Kidney (tissue), 22 donors: ENCODE measurements at places on chromosomes 16 and 17.

DNA sequence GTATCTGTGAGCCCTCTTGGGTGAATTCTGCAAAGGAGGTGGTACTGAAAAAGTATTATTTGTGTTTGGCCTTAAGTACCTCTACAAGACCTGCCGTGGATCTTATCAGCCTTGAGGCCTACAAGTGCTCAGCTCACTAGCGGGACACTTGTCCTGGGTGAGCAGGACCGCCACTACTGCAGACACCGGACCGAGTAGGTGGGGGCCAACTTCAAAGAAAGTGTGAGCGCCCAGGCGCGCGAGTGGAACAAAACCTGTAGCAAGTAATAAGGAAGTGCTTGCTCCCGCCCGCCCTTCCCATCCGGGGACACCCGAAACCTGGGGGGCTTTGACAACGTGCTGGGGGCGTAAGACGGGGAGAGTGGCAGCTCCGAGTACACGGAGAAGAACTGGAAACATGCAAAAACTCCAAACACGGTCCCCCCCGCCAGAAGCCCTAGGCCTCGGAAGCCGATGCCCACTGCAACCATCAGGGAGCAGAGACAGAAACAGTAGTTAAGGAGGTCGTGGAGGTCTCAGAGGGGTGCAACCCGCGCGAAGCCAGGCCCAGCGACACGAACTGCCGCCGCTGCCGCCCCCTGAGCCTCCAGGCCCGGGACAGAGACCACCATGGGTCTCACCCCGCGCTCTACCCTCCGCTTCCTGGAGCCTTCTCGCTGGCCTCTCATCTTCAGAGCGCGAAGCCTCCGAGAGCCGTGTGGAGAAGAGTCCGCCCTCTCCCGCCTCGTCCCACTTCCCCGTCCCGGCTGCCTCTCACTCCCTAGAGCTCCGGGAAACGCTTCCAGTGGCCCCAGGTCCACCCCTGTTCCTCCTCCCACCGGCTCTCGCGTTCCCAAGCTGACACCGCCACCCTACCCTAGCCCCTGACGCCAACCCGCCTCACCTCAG lies 537 bp downstream of the CNOT1 start:
- DNase-seq: peak; percentile 58

GRCh38 chr17:21397341-21398190 lies 21.4 kb downstream of the KCNJ12 start:
- no peak for DNase-seq

- DNase-seq: peak; percentile 95
Observed at GRCh38 chr17:78923660-78924453, 1.3 kb downstream of the TIMP2 start.

DNA sequence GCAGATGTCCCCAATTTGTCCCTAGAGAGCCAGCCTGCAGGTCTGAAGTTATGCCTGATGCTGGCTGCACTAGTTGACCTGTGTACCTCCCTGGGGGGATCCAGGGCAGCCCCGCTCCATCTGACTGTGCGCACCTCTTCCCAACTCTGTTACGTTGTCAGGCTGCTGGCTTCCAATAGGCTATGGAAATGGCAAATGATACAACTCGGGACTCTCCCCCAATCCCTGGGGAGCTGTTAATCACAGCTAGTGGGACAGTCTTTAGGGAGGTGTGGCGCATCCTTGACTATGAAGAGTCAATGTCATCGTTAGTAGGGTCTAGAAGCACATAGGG lies 30.1 kb downstream of the GPRC5B start:
- DNase-seq: no peak

- peak; percentile 51 for DNase-seq
Observed at GRCh38 chr16:29809850-29810698, 1.9 kb upstream of the PRRT2 start.

- DNase-seq: no peak
Observed at GRCh38 chr16:67760956-67761230, 41.8 kb upstream of the GFOD2 start.

DNA sequence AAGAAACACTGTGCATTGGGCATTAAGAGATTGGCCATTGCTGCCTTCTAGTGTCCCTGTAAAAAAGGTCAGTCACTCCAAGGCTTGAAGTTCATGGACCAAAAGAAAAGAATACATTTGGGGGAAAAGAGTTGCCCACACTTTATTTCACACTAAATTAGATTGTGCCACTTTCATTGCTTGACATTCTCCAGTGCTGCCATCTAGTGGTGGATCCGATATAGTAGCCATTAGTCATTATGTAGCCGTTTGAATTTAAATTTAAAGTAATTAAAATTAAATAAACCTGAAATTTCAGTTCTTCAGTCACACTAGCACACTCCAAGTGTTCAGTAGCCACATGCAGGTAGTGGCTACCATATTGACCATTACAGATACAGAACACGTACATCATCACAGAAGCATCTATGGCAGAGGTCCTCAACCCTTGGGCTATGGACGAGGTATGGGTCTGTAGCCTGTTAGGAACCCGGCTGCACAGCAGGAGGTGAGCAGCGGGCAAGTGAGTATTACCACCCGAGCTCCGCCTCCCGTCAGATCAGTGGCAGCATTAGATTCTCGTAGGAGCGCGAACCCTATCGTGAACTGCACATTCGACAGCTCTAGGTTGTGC lies 21.9 kb upstream of the CDH5 start:
- DNase-seq: no peak

DNA sequence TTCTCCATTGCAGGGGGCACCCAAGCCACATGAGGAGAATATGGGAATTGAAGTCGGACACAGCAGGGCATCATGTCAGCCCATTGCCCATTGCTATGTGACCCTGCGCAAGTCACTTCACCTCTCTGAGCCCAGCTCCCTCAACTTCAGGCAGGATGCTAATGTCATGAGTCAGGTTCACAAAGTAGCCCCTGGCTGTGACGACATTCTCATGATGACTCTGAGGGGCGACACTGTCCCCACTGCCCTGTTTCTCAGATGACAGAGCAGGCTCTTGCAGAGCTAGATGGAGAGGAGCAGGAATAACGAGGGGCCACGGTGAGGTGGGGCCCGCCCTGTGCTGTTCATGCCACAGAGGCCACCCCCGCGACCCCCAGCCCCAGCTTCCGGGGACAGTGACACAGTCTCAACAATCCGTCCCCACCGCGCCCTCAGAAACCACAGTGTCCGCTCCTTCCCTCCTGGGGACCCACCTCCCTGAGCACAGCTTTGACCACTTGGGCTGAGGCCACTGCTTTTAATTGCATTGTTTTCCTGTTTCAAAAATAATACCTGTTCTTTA lies 13.2 kb upstream of the ZNF469 start:
- no peak for DNase-seq

- no peak for DNase-seq
Observed at GRCh38 chr17:58229384-58229783, 9.0 kb upstream of the LPO start.

DNA sequence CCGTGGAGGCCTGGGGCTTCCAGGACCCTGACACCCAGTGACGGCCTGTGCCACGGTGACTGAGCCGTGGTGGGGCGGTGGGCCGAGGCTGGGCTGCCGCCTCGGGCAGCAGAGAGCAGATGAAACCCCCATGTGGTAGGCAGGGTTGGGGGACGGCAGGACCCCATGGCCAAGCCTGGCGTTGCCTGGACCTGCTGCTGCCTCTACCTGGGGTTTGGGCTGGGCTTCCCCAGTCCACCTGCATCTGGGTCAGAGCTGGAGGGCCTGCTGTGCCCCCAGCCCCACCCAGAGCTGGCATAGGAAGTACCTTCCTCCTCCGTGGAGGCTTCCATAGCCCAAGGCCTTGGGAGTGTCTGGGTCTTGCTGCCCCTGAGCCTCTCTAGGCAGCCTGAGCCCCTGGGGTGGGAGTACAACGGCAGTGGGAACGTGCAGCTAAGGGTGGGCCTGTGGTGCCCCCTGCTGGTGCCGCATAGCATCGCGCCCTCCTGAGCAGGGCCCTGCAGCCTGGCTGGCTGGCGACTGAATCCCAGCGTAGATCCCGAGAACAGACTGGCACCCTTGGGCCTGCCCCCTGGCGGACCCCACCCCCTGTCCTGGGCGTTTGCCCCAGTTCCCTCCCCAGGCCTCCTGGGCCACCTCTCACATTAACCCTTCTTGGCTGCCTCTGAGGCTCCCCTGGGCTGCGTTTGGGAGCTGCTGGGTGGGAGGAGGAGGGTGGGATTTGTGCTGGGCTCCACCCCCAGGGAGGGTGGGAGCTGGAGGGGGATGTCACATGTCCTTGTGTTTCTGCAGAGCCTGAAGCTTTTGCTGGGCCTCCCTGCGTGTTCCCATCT lies 12.6 kb upstream of the ATP6V0C start:
- peak; percentile 96 for DNase-seq

DNA sequence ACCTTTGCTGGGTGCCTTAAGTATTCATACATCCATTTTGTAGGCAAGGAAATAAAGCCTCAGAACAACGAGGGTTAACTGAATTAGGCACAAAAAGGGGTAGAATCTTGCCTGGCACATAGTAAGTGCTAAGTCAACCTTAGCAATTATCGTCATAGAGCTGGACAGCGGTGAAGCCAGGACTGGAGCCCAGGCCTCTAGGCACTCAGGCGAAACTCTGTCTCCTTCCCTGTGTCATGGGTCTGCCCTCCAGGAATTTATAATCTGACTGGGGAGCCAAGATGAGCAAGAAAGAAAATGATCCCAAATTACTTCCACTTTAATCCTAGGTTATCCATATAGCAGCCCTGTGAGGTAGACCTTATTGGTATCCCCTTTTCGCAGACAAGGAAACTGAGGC lies 61.4 kb downstream of the KATNIP start:
- peak; percentile 32 for DNase-seq

DNA sequence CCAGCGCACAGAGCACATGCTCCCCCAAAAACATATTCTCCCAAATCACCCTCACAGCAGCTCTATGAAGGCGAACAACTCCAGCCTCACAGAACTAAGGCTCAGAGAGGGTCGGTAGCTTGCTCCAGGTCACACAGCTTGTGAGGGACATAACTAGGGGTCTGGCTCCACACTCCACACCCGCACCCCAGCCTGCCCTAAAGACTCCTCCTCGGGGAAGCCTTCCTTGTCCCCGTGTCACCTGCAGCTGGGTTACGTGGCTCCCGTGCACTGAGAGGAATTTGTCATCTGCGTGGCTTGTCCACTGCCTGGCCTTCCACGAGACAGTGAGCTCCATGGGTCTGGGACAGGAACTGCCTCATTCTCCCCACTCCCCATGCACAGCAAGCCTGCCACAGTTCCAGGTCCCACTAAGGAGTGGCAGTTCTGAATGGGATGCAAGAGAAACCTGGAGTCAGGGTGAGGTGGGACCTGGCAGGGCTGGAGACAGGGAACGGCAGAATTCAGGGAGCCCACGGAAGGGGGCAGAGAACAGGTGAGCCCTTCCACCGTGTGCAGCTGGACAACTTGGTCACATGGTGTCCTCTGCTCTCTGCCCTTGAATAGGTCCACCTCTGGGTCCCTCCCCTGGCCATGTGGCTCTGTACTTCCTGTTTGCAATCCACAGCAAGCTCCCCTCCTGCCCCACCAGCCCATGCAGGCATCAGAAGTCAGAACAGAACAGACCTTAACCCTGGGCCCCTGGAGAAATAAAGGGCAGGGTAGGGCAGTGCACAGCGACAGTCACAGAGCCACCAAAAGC lies 27.4 kb downstream of the TNFRSF13B start:
- DNase-seq: no peak

- no peak for DNase-seq
Observed at GRCh38 chr16:17229131-17229530, 241.6 kb downstream of the XYLT1 start.

GRCh38 chr16:67749436-67750078 lies 30.4 kb upstream of the GFOD2 start:
- no peak for DNase-seq

- no peak for DNase-seq
Observed at GRCh38 chr17:40326014-40326831, 17.2 kb downstream of the RARA start.

GRCh38 chr17:17164676-17165075 lies 41.5 kb downstream of the PLD6 start:
- DNase-seq: no peak

GRCh38 chr16:20696618-20697017 lies 862 bp downstream of the ACSM1 start:
- no peak for DNase-seq

GRCh38 chr16:21628121-21628726 lies 24.2 kb downstream of the IGSF6 start:
- no peak for DNase-seq

- peak; percentile 45 for DNase-seq
Observed at GRCh38 chr17:869567-870525, 87.7 kb downstream of the MRM3 start.

GRCh38 chr16:17828012-17828411 lies 357.3 kb upstream of the XYLT1 start:
- DNase-seq: no peak

DNA sequence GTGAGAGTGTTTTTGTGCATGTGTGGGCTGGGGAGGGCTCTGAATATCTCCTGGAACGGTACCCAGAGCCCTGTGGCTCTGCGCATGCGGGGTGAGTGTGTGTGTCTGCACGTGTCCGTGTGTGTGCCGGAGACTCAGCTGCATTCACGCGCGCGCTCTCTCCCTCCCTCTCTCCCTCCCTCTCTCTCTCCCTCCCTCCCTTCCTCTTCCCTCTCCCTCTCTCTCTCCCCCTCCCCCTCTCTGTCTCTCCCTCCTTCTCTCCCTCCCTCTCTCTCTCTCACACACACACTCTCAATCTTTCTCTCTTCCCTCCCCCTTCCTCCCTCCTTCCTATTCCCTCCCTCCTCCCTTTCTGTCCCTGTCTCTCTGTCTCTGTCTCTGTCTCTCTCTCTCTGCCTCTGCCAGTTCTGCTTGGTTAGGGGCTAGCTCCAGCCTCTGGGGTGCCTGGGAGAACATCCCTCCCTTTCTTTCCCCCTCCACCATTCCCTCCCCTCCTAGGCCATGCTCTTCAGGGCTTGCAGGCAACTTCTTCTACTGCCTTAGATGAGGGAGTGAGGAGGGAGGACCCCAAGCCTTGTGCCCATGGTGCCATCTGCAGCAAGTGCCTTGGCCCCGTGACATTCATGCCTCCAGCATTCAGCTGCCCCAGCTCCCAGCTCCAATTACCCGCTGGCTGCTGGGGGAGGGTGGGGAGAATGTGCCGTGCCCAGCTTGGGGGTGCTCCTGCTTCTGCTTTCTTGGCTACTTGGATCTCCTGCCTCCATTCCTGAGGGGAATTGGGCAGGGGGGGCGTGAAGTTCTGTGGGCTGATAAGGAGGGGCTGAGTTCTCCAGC lies 6.4 kb downstream of the THRA start:
- DNase-seq: peak; percentile 97

- peak; percentile 93 for DNase-seq
Observed at GRCh38 chr17:45146890-45147580, 1.2 kb upstream of the HEXIM1 start.

- no peak for DNase-seq
Observed at GRCh38 chr17:6596081-6596480, 39.7 kb upstream of the PITPNM3 start.

DNA sequence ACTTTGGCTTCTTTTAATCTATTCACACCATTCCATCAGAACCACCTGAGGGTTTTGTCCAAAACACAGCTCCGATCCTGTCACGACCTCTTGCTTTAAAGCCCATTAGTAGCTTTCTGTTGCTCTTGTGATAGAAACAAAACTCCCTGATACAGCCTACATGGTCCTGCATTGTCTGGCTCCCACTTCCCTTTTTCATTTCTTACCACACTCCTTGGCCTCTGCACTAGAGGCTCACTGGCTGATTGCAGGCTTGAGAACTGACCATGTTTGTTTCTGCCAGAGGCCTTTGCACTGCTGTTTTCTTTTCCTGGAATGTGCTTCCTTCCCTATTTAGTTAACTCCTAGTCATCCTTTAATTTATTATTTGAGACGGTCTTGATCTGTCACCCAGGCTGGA lies 23.7 kb downstream of the IST1 start:
- DNase-seq: no peak

- no peak for DNase-seq
Observed at GRCh38 chr16:77680496-77680895, 41.8 kb upstream of the NUDT7 start.

- no peak for DNase-seq
Observed at GRCh38 chr17:13646969-13647542, 45.3 kb upstream of the HS3ST3A1 start.
